ENCODE measurements at places on chromosomes 16 and 17. TPM values are rescaled to one million over a fixed set of nuclear protein-coding genes. Genes with fewer than 3 reads are reported as not detected.

DNA sequence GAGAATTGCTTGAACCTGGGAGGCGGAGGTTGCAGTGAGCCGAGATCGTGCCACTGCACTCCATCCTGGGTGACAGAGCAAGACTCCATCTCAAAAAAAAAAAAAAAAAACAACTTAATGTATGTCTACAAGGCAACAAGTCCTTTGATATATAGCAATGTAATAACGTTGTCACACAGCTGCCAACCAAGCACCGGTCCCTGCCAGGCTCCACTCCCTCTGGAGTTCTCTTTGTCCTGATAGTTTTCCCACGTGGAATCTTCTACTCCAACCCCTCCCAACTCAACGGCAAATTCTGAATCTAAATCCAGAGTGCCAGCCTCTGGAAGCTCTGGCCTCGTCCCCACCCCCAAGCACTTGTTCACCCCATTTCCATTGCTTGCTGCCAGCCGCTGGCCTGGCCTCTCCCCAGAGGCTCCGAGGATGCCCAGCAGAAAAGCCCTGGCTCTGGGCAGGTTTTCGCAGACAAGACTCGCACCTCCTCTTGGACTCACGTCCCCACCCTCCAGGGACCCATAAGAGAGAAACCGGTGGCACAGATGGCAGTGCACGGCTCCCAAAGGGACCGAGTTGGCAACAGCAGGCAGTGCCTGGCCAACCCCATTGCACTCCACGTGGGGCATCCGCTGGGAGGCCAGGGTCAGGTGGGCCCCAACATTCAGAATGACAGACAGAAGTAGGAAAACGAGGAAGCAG, 15.9 kb upstream of the CBX2 start:
- H3K36me3 ChIP-seq = no peaks in the 10 kb centered on the region
- H3K27ac ChIP-seq = no peak overlapping the region
- H3K4me3 ChIP-seq = no peak overlapping the region
- peaks cover 10% of the 10 kb centered on the region for H3K27me3 ChIP-seq
- no peaks in the 10 kb centered on the region for H3K4me1 ChIP-seq

DNA sequence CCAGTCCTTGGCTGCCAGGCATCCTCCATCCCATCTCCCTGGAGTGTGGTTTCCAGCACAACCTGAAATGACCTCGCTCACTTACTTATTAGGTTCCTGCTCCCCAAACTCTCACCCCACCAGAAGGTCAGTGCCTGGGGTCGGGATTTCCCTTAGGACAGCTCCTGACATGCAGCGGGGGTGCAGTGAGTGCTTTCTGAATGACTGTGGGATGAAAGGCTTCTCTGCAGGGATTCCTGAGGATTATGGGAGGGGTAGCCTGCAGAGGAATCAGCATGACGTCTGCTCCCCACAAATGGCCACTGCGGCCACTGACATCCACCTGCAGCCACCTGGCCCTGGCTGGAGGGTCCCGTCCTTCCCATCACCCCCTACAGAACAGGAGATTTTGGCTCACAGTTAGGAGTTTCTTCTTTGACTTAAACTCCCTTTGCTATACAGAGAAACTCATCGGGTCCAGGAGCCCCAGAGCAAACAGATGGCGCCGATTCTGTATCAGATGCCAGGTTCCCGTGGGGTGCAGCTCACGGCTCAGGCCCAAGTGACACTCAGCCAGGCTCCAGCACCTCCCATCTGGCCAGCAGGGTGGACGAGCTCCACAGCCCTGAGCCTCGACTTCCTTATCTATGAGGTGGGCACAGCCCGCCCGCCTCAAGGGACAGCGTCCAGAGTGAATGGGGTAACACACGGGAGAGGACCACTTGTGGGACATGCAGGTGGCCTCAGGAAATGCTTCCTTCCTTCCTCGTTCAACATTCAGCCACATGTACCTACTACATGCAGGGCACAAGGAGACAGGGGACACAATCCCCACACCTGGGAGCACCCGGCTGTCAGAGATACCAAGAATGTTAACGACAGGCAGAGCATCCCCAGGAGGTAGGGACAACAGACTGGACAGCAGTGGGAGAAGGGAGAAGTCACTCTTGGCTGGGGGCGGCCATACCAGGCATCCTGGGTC, 69.8 kb downstream of the RMI2 start:
- no peak for DNase-seq
- no peak overlapping the region for H3K4me3 ChIP-seq
- no peak overlapping the region for H3K27ac ChIP-seq

DNA sequence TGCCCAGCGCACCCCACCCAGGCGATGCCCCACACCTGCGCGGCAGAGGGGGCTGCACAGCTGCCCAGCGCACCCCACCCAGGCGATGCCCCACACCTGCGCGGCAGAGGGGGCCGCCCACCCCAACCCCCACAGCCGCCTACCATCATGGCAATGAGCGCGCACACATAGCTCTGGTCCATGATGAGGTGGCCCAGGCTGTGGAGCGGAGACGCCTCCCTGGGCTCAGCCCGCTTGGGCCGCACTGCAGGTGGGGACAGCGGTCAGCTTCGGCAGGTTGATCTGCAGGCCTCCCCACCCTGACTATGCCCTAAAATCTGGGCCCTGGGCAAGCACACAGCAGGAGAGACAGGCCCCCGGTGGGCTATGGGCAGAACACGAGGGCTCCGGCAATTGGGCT, 30.2 kb downstream of the CTU2 start:
- no peak for DNase-seq
- peaks cover 19% of the 10 kb centered on the region for H3K4me1 ChIP-seq
- no peak overlapping the region for H3K27ac ChIP-seq
- peaks cover 73% of the 10 kb centered on the region for H3K36me3 ChIP-seq

DNA sequence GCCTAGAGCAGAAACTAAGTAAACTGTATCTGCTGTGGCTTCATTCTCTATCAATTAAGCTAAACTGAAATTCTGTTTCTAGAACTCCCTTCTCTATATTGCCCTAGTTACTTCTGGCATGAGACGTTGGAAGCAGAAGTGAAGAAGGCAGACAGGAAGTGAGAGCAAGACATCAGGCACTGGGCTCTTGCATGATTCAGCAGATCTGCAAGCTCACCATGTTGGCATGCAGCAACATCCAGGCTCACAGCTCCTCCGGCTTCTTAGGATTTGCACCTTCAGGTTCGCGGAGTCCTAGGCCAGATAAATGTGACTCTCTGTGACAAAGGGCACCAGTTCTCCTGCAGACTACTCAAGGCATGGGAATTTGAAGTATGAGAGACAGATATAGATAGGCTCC, 148.3 kb downstream of the CDH8 start:
- no peak overlapping the region for H3K27ac ChIP-seq
- no peaks in the 10 kb centered on the region for H3K36me3 ChIP-seq
- H3K27me3 ChIP-seq = no peaks in the 10 kb centered on the region
- no peak for DNase-seq

GRCh38 chr17:42608305-42609181, 631 bp downstream of the RETREG3 start:
- peak overlapping the region; percentile 95 for H3K27ac ChIP-seq
- peak overlapping the region; percentile 95 for H3K4me3 ChIP-seq
- peaks cover 19% of the 10 kb centered on the region for H3K36me3 ChIP-seq
- DNase-seq = no peak
- H3K27me3 ChIP-seq = no peaks in the 10 kb centered on the region

DNA sequence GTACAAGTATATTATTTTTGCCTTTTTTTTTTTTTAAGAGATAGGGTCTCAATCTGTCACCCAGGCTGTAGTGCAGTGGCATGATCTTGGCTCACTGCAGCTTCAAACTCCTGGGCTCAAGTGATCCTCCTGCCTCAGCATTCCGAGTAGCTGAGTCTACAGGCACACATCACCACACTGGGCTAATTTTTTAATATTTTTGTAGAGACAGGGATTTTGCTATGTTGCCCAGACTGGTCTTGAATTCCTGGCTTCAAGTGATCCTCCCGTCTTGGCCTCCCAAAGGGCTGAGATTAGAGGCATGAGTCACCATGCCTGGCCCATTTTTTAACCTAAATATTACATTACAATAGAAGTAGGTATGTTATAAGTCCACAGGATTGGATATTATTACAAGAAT, 3.2 kb downstream of the TERB1 start:
- no peak overlapping the region for H3K4me3 ChIP-seq
- H3K4me1 ChIP-seq = no peaks in the 10 kb centered on the region
- peaks cover 26% of the 10 kb centered on the region for H3K36me3 ChIP-seq
- DNase-seq = no peak
- no peak overlapping the region for H3K27ac ChIP-seq

DNA sequence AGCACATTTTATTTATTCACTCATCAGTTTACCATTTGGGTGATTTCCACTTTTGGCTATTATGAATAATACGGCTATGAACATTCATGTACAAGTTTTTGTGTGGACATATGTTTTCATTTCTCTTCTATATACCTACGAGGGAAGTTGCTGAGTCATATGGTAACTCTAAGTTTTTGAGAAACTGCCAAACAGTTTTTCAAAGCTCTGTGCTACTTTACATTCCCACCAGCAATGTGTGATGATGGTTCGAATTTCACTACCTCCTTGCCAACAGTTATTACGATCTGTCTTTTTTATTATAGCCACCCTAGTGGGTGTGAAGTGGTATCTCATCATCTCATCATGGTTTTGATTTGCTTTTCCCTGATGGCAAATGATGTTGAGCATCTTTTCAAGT, 63.7 kb upstream of the MRTFB start:
- no peaks in the 10 kb centered on the region for H3K36me3 ChIP-seq
- DNase-seq = no peak
- no peak overlapping the region for H3K4me3 ChIP-seq
- H3K27me3 ChIP-seq = no peaks in the 10 kb centered on the region

GRCh38 chr17:58150394-58150793, 2.2 kb downstream of the OR4D1 start:
- peaks cover 52% of the 10 kb centered on the region for H3K27me3 ChIP-seq
- peaks cover 3% of the 10 kb centered on the region for H3K4me1 ChIP-seq
- no peaks in the 10 kb centered on the region for H3K36me3 ChIP-seq
- DNase-seq = no peak
- no peak overlapping the region for H3K4me3 ChIP-seq

DNA sequence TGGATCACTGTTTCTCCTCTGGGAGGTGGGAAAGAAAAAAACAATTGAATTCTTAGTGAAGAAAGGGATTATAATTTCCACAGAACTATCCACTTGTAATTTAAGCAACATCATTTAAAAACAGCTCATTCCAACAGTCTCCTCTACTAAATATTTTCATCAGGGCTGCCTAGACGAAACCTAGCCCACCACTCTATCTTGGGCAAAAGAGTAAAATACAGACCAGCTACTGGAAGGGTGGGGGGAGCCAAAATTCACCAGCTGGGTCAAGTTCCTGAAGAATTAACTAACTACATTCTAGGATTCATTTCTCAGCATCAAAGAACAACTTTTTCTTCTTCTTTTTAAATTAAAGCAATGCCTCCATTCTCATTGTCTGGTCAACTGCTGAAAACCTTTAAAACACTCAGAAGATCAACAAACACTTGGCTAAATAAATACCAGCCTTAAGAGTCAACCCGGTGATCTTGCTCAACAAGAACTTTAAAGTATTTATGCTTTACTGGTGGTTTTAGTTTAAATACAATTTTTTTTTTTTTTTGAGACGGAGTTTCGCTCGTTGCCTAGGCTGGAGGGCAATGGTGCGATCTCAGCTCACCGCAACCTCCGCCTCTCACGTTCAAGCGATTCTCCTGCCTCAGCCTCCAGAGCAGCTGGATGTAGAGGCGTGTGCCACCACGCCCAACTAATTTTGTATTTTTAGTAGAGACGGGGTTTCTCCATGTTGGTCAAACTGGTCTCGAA, 25.2 kb downstream of the KANSL1 start:
- H3K27me3 ChIP-seq = no peaks in the 10 kb centered on the region
- H3K27ac ChIP-seq = no peak overlapping the region
- H3K4me1 ChIP-seq = peaks cover 50% of the 10 kb centered on the region
- H3K36me3 ChIP-seq = peaks cover 36% of the 10 kb centered on the region
- no peak overlapping the region for H3K4me3 ChIP-seq

- DNase-seq = no peak
- no peaks in the 10 kb centered on the region for H3K27me3 ChIP-seq
- H3K27ac ChIP-seq = no peak overlapping the region
- no peaks in the 10 kb centered on the region for H3K4me1 ChIP-seq
- H3K36me3 ChIP-seq = no peaks in the 10 kb centered on the region
Observed at GRCh38 chr17:9509236-9509816, 66.3 kb downstream of the STX8 start.

- DNase-seq = no peak
- no peaks in the 10 kb centered on the region for H3K36me3 ChIP-seq
- no peak overlapping the region for H3K27ac ChIP-seq
- H3K4me1 ChIP-seq = no peaks in the 10 kb centered on the region
- no peak overlapping the region for H3K4me3 ChIP-seq
- H3K27me3 ChIP-seq = no peaks in the 10 kb centered on the region
Observed at GRCh38 chr16:59892376-59892775, 1158.3 kb upstream of the GOT2 start.

- no peaks in the 10 kb centered on the region for H3K4me1 ChIP-seq
- H3K27ac ChIP-seq = no peak overlapping the region
- H3K4me3 ChIP-seq = no peak overlapping the region
- no peaks in the 10 kb centered on the region for H3K27me3 ChIP-seq
- DNase-seq = no peak
- H3K36me3 ChIP-seq = no peaks in the 10 kb centered on the region
Observed at GRCh38 chr16:77585379-77586251, 136.7 kb upstream of the NUDT7 start.

GRCh38 chr17:75540923-75541503, 15.5 kb downstream of the LLGL2 start:
- H3K27me3 ChIP-seq = no peaks in the 10 kb centered on the region
- H3K4me1 ChIP-seq = peaks cover 12% of the 10 kb centered on the region
- DNase-seq = no peak

- no peak overlapping the region for H3K4me3 ChIP-seq
- peaks cover 26% of the 10 kb centered on the region for H3K4me1 ChIP-seq
- no peaks in the 10 kb centered on the region for H3K36me3 ChIP-seq
- H3K27ac ChIP-seq = no peak overlapping the region
- no peak for DNase-seq
Observed at GRCh38 chr16:68642047-68642435, 3.1 kb upstream of the CDH3 start.

PDPR gene
- 36.3 TPM for total RNA-seq

COL1A1 gene
- 36.0 TPM for total RNA-seq

PRCD gene
- total RNA-seq = 2.2 TPM

KCNJ2 gene
- 8.5 TPM for total RNA-seq

FNDC8 gene
- total RNA-seq = not detected

FGF11 gene
- 13.8 TPM for total RNA-seq

JPH3 gene
- total RNA-seq = not detected

GLOD4 gene
- 102 TPM for total RNA-seq

MTSS2 gene
- total RNA-seq = 30.1 TPM

RNU2-1 gene
- total RNA-seq = not detected

CCL7 gene
- total RNA-seq = not detected

SBK1 gene
- total RNA-seq = 1.9 TPM

MYH1 gene
- total RNA-seq = not detected

RHBDF1 gene
- total RNA-seq = 36.5 TPM

VMO1 gene
- not detected for total RNA-seq

CCL4 gene
- total RNA-seq = 0.97 TPM

CMTM1 gene
- total RNA-seq = 1.6 TPM

RNF222 gene
- total RNA-seq = 12.0 TPM

Data from suprapubic skin (tissue), 4 donors.